Progenitor cell of endocrine pancreas (in vitro differentiated cells): ENCODE measurements at places on chromosomes 12 and 14.

GRCh38 chr12:41511247-41511646, 323.1 kb downstream of the PDZRN4 start:
- DNase-seq: no peak

DNA sequence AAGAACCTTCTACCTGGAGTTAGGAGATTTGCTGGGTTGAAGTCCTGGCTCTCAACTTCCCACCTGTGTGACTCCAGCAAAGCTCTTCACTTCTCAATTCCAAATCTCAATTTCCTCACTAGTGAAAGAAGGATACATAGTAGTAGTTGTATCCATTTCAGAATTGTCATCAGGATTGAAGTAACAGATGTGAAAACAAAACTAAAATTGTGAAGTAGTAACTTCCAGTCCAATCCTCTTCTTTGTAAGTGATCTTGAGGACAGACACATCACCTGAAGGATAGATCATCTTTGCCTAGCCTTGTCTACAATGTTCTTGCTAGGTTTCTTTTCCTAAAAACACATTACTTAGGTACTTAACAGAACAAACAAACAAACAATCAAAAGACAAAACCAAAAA, 1.2 kb upstream of the LRRK2 start:
- DNase-seq: no peak

DNA sequence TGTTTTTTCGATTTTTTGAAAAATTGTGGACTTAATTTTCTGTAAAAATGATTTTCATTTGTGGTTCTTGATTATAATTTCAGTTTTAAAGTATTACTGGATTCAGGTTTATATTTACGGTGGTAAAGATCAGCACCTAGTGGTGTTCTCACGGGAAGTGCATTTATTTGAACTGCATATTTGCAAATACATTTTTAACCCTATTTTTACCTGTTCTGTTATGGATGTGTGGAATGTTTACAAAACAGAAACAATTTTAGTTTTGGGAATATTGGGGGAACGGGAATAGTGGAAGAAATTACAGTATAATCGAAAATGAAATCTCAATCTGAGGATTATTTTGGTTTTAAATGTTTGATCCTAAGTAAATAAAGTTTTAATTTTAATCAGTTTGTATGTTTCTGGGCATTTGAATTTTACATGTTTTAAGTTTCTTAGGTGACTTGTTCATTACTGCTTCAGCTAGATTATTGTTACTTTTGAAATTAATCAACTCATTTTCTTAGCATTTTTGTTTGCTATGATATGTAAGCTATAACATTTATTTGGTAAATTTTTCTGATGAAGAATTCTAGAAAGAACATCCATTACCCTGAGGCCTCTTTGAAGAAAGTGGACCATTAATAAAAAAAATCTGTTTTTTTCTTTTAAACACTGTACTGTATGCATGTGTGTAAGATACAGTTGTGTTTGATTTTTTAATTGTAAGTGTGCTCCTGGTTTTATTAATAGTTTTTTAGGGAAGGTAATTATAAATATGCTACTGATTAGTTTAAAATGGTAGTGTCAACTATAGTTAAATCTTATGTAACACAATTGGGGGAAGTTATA, 942 bp downstream of the ATF7IP start:
- no peak for DNase-seq

DNA sequence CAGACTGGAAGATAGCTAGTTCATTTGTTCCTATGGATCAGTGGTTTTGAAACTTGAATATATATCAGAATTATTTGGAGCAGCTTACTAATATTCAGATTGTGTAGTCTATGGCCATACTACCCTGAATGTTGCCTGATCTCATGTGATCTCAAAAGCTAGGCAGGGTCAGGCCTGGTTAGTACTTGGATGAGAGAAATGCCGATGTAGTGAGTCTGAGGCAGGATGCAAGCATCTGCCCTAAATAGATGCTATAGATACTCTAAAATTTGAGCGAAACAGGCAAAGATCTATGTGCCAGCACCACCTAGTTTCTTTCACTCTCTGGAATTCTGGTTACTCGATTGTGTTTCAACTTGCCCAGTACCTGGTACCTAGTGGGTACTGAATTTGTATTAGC, 40.9 kb downstream of the FRMD6 start:
- DNase-seq: no peak

GRCh38 chr12:118311666-118312065, 61.0 kb downstream of the TAOK3 start:
- DNase-seq: no peak

DNA sequence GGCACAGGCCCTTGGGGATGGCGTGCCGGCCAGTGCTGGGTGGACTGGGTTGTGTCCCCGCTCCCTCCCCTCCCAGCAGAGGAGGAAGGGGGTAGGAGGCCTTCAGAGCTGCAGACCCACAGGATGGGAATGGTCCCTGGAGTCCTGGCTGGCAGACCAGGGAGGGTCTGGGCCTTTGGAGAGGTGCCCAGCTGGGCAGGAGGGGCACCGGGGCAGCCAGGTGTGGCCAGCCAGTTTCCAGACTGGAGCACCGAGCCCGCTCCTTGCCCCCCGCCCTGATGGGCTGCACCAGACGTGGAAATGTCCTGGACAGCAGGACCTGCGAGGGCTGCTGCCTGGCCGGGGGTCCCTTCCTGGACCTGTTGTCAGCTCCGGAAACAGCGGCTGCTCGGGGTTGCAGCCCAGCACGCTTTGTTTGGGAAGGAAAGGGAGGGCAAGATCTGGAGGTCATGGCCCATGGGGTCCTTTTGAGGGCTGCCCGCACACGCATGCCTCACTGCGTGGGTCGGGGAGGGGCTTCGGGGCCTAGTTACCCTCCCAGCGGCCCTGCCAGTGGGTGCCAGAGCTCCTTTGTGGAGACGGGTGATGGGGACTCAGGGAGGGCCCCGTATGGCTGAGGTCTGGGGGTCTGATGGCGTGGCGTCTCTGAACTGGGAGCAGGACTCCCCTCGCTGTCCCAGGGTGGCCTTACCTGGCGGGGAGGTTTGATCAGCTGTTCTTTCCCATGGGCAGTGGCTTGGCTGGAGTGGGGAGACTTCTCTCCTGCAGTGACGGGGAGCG, 9.1 kb downstream of the KIF26A start:
- no peak for DNase-seq

DNA sequence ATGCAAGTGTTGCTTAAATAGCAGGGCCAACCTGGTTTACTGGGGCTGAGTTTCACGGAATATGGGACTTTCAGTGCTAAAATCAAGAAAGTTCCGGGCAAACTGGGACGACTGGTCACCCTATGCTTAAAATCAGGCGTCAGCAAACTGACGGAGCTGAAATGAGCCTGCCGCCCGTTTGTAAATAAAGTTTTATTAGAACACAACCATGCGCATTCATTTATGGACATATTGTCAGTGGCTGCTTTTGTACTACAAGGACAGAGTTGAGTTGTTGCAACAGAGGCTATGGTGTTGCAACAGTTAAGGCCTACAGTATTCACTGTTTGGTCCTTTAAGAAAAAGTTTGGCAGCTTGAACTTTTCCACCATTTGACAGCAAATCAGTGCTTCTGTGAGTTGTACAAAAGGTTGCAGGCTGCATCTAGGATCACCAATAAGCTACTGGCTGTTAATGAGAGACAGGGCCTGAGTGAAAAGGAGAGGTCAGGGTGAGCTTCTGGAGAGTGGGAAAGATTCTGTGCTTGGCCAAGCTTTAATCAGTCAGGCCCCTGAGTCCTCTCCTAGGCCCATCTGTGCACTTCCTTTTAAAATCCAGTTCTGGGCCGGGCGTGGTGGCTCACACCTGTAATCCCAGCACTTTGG, 13.3 kb downstream of the SELPLG start:
- DNase-seq: no peak

DNA sequence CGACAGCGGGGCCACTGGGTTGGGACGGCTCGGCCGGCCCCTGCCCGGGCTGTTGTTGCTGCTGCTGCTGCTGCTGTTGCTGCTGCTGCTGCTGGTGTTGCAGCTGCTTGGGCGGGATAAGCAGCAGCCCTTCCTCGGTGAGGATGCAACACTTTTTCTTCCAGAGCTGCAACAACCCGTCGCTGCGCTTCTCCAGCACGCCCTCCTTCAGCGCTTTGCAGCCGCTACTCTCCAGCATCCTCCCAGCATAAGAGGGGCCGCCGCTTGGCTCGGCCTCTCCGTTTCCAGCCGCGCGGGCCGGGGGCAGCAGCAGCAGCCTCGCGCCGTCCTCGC, 529 bp downstream of the PHLDA1 start:
- DNase-seq: no peak

GRCh38 chr12:45601888-45602287, 127.6 kb upstream of the ARID2 start:
- DNase-seq: no peak

DNA sequence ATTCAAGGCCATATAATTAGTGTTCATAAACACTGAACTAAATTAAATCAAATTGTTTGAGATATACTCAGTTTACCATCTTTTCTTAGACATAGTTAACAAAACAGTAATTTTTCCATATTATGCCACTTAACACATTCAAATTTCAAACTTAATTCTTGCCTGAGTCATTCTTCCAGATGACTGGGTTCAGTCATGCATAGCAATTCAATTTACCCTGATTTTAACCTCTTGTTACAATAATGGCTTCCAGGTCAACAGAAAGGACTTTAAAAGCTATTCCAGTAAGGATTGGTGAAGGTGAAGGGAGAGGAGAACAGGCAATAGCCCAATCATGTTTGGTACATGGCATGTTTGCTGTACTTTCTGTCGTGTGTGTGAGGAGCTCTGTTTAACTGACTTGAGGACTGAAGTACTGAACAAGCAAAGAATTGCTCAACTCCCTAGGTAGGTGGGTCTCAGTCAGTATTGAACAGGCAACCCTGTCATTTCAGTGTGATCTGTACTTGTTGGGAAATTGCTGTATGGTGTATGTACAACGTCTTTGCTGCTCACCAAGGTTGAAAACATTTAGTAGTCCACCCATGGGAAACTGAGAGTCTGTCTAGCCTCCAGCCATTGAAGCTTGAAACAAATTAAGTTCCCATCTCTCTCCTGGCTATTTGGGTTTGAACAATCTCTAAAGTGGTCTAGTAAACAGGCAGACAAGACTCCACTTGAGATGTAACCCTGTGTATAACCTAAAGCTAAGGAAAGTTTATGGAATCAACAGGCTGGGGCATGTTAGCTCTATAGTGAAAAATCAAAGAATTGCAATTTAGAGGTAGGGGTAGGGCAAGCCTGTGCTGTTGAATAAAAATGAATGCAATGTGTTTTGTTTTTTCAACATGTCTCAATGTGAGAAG, 327.2 kb downstream of the BTG1 start:
- no peak for DNase-seq

DNA sequence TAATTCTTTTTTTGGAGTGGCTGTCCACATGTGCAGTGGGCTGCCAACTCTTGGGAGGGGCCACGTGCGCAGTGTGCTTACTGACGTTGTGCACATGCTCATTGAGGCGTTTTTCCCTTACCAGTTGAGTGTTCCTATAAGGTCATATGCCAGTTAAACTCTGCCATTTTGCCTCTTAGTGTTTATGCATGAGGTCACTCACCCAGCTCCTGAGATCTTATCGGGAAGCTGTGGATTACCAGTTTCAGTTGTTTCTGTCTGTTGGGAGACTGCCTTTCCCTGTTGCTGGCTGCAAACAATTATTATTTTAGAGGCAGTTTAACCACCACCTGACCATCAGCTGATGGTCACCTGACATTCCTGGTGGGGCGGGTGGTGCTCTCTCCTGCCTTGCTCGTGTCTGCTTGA, 16.1 kb upstream of the KIF21A start:
- DNase-seq: no peak

- no peak for DNase-seq
Observed at GRCh38 chr12:74770552-74770951, 232.9 kb downstream of the ATXN7L3B start.

GRCh38 chr14:21476523-21476924, 235 bp downstream of the RAB2B start:
- peak; percentile 78 for DNase-seq

DNA sequence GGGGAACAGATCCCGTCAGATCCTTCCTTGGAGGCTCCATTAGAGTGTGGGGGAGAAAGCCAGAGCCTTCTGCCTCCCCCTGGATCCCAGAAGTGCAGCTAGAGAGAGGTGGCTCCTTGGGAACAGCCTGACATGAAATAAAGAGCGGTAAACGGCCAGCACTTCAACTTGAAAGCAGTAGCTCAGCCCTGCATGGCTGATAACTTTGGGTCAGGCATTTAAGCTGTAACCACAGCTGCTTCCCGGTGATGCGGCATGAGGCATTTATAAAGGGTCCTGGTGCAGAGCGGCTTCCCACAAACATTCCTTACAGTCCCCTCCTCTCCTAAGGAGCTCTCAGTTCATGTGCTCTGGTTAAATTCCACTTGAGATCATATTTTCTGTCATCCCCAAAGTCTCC, 960.3 kb downstream of the VRK1 start:
- no peak for DNase-seq

GRCh38 chr14:88468406-88468805, 82.9 kb downstream of the SPATA7 start:
- DNase-seq: no peak

DNA sequence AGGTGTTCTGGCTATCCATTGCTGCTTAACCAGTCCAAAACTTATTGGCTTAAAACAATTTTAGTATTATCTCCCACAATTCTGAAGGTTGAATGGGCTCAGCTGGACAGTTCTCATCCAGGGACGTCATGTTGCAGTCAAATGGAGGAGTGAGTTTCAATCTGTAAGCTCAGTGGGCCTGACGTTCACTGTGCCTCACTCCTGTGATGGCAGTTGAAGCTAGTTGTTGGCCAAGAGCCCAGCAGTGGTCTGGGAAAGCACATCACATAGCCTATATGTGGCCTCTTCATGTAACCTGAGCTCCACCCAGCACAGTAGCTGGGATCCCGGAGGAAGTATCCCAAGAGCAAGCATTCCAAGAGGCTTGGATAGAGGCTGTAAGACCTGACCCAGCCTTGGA, 40.6 kb upstream of the CDKN3 start:
- DNase-seq: no peak

DNA sequence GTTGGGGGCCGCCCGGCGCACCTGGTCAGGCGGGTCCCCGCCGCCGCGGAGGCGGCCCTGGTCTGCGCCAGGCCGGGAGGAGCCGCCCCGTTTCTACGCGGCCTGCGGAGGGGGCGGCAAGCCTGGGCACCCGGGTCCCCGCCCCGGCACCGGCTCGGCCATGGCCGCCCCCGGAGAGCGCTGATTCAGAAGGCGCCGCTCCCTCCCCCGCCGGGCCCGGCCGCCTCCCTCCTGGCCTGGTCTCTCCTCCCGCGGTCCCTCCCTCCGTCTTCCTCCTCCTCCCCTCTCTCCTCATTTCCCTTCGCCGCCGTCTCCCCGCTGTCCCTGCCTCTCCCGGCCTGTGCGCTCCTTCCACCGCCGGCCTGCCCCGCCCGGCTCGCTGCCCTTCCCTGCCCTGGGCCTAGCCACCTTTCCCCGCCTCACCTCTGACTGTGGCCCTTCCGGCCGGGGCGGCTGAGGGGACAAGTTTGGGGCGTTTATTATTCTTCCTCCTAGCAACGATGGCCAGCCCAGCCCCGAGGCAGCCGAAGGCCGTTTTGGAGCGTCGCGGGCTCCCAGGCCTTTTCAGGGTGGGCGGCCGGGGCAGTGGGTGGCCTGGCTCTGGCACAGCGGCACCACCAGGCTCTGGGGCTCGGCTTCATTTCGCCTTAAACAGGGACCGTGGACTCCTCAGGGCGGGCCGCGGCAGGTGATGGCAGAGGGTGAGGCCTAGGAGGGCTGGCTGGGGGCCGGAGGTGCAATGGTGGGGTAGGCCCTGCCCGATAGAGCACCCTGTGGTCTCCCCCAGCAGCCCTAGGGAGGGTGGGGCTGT, 768 bp downstream of the CEP170B start:
- DNase-seq: no peak
